CD4-positive, alpha-beta T cell treated with Interleukin-15 for 1 hour (primary cell): ENCODE measurements at places on chromosomes 16 and 17.

DNA sequence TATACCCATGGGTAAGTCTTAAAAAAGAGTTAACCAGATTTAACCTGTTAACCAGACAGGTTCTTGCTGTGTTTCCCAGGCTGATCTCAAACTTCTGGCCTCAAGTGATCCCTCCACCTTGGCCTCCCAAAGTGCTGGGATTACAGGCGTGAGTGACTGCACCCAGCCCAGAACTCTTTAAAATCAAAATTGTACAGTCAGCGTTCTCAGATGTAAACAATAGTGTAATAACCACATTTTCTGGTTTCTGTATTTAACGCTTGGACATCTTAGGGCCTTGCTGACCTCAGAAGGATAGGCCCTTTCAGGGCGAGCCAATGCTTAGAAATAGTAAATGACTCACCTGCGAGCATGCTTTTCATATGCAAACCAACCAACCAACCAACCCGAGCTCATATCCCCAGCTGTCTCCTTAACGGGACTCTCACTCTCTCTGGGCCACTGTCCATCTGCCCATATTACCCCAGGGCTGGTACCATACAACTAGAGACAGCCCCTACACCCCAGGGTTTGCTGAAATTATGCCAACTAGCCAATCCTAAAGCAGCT lies 415.0 kb upstream of the XYLT1 start:
- DNase-seq, result no peak

- DNase-seq, result no peak
Measured at GRCh38 chr16:26709175-26709574, 357.6 kb upstream of the C16orf82 start.

GRCh38 chr17:413016-413350 lies 60.4 kb upstream of the RPH3AL start:
- peak; percentile 27 for DNase-seq

DNA sequence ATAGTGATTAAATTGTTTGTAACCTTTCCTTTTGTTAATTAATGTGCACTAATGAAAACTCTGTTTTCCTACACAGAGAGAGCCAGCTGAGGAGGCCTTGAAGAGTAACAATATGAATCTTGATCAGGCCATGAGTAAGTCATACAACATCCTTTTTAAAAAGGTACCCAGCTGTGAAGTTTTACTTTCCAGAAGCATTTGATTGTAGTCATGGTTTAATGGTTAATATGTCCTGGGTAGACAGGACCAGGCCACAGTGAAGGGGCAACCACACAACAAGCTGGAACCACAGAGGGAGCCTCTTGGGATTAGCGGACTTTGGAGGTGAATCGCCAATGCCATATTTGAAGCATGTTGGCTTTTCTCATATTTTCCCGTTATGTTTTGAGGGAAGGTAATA lies 55.6 kb downstream of the TMC6 start:
- no peak for DNase-seq

GRCh38 chr17:39200070-39200879 lies at the start of gene RPL19:
Gene RPL19 (plus strand): TSS chr17:39200283. CDS start chr17:39200345, 62 bp downstream.
- peak; percentile 79 for DNase-seq

DNA sequence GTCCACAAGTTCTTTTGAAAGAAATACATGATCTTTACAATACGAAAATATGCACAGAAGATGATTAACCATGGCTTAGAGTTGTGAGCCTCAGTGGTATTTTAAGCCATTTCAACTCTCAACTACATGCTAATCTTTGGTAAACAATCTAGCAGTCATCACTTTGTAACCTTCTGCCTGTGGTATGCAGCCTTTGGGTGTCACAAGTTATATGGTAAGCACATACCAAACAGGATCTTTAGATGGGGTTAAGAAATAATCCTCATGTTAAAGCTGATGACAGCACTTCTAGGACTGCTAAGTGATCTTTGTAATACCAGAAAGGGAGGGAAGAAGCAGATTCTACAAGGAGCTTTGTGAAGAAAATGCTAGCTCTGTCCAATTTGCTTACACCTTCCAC lies 74.3 kb downstream of the CA4 start:
- DNase-seq, result no peak

DNA sequence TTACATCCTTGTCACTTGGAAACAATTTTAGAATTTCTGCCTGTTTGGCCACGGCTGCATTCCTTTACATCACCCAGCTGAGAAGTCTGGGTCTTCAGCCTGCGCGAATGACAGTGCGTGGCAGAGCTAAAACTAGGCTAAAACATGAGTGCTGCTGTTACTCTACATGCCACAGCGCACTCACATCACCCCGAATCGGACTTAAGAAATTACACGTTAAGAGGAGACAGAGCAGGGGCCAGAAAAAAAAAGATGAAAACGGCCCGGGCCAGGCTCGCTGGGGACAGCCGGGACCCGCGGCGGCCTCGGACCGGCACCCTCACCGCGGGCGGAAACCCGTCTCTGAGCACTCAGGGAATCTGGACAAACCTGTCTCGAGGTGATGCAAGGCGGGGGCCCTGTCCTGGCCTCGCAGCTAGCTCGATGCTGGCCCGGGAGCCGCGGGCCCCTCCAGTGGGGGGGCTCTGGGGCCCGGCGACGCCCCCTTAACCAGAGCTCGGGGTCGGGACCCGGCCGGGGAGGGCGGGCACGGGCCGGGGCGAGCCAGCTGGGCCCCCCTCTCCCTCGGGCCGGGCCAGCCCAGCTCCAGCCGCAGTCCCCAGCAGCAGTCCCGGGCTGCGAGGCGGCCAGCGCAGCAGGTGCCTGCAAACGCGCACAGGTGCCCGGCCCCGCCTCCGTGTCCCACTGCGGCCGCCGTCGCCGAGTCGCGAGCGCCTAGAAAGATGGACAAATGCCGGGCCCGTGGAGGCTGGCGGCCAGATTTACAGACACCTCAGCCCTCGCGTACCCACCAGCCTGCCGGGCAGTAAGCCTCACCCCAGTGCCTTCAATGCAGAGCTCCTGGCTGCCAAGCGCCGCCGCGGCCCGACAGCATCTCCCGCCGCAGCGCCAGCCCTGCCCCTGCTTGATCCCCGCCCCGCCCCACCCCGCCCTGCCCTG lies at the start of gene AKTIP:
AKTIP (minus strand) TSS at position 879 of the 939 bp plus-strand sequence. CDS start 2,950 bp downstream, outside the sequence.
- DNase-seq, result no peak
